ENCODE measurements at places on chromosomes 3 and 15.

DNA sequence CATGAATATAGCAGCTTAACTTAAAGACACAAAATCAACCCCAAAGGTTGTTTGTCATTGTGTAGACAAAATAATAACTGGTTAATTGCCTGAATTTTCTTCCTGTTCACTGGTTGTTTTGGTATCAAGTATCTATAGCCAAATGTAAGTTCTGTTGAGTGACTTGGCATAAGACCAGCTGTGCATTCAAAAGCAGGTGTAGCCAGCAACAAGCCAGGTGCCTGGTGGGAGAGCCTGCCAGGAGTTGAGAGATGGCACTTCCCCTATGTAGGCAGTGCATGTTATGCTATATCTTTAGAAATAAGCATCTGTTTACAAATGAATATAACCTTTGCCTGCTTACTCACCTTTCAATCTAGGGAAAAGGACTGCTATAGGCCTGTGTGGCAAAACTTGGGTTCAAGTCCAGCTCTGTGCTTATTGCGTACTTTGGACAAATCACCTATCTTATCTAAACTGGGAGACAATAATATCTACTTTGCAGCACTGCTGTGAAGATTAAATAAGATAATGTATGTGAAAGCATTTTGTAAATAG, 84.9 kb upstream of the TBL1XR1 start:
- DNase-seq, result peak; percentile 95

DNA sequence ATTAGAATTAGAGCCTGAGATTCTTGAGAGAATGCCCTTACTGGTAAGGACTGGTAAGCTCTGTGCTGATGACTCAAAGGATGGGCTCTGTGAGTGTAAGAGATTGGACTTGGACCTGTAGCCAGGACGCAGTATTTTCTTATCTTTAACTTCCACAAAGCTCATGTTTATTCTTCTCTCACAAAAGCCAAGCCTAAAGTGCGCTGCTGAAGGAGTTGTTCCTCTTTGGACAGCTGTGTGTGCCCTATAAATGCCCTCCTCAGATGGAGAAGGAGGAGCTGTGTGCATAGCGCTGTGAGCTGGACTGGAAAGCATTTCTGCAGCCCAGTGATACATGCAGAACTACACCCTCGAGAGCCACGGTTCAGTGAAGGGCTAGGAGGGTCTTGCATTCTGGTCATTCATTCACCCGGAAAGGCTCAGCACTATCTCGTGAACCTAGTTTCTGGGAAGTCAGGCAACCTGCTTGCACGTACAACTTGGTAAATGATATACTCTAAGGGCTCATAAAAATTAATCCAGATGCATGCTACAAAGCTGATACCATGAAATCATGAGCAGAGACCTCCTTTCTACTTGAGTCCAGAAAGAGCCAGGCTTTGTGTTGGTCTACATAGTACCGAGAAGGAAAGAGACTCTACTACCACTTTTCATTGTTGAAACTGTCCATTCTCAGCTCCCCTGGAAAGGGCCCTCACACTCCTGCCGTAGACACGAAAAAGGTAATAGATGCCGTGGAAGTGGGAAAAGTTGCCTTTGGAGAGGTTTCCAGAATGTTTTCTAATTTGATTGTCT, 103.0 kb upstream of the TBL1XR1 start:
- no peak for DNase-seq

GRCh38 chr15:36066757-36067156, 512.7 kb upstream of the CDIN1 start:
- no peak for DNase-seq

DNA sequence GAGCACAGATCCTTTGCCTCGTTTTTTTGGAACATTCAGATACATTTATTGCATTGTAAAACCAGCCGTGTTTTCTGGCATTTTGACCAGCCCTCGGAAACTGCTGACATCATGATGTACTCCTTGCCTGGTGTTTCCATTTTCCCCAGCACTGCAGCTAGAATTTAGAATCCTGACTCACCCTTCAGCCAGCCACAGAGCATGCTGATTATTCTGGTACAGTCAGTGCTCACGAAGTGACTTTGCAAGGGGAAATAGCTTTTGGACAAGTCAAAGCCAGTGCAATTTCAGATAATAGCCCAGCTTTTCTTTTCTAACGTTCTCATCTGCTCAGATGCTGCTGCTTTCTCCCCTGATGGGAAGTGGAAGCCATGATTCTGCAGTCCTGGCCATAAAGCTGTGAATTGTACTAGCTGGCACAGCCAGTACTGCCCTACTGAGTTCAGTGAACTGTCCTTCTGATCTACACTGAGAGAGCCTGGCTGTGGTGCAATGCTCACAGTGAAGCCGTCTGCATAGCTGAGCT, 12.1 kb upstream of the CNBP start:
- no peak for DNase-seq

- DNase-seq, result peak; percentile 67
Measured at GRCh38 chr3:143644370-143645089, 203.7 kb downstream of the SLC9A9 start.

GRCh38 chr15:70703096-70703878, 60.1 kb downstream of the UACA start:
- no peak for DNase-seq

DNA sequence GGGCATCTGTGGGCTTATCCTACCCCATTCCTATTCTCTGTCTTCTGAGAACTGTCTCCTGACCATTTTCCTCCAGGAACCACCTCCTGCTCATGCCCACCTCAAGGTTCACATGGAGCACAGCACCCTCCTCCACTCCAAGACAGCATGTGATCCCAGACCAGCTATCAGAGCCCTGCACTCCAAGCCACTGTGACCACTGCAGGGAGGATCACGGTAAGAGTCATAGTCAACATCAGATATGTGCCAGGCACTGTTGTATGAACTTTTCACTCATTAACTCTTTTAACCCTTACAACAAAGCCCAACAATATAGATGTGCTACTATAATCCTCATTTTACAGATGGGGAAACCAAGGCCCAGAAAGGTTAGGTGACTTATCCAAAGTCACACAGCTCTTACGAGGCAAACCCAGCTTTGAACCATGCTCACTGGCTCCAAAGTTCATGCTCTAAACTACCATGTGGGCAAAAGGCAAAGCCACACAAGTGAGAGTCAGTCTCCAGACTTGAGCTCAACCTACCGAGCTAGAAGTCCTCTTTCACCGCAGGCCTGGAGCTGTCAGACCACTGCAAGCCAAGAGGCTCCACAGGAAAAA, 115.1 kb upstream of the IQSEC1 start:
- no peak for DNase-seq

GRCh38 chr3:94875149-94875548, 812.3 kb downstream of the NSUN3 start:
- no peak for DNase-seq

- DNase-seq, result no peak
Measured at GRCh38 chr15:95857758-95858157, 472.7 kb upstream of the NR2F2 start.

DNA sequence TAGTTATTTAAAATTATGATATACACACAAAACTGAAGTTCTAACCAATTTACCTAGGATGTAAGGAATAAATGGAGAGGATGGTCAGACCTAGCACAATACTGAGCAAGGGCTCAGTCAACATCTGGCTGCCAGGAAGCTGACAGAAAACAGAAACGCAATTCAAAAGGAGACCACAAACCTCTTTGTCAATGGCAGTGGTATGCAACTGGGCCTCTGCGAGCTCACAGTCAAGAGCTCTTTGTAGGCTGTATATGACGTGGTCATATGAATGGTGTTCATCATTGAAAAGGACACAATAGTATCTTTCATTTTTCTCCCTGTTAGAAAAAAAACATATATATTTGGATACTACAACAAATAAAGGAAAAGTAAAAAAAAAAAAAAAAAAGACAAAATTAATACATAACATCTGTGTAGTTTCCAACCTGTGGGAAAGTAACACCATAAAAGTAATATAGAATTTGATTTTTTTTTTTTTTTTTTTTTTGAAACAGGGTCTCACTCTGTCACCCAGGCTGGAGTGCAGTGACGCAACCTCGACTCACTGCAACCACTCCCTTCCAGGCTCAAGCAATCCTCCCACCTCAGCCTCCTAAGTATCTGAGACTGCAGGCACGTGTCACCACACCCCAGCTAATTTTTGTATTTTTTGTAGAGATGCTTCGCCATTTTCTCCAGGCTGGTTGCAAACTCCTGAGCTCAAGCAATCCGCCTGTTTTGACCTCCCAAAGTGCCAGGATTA, 37.9 kb downstream of the UBR1 start:
- no peak for DNase-seq

DNA sequence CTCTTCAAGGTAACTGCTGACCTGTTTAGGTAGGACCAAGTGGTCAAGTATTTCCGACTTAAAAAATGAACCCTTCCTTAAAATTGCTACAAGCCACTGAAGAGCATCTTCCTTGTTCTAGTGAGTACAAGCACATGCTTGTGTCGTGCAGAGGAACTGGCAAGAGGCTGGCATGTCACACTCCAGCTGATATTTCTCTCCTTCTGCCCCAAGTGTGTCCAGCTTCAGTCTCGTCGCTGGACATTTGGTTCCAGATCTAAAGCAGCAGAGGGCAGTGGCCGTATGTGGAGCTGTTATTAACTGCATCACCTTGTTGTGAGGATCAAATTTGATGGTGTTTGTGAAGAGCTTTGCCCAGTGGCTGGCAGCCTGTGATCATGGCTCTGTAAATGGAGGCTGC, 10.0 kb downstream of the RBP2 start:
- DNase-seq, result no peak

DNA sequence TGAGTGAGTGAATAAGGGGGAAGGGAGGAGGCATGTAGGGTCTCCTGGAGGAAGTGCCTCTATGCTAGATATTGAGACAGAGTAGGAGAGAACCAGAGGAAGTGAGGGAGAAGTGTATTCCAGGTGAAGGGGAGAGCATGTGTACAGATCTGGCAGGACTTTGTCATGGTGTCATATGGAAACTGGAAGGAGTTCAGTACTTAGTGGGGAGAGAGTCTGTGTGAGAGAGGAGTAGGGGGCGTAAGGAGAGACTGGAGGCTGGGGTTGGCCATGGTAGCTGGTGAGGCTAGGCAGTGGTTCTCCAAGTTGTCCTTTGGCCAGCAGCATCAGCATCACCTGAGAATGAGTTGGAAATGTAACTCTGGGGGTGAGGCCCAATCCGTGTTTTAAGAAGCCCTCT, 29.6 kb upstream of the EPHB1 start:
- no peak for DNase-seq

DNA sequence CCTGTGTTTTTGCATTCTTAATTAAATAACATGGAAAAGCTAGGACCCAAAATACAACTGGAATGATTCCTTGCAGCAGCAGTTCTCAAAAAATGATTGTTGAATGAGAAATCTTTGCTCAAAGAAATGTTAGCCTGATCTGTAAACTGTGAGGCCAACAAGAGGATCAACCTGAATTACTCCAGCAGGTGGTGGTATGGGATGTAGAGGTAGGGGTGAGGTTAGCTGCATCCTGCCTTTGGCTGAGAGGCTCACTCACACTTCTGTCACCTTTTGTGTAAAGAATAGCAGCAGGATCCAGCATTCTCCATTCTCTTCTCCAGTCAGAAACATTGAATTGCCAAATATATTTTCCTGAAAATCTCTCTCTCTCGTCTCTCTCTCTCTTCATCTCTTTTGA, 26.5 kb upstream of the FAM98B start:
- no peak for DNase-seq

GRCh38 chr3:48112813-48113212, 75.4 kb downstream of the CDC25A start:
- DNase-seq, result peak; percentile 35

DNA sequence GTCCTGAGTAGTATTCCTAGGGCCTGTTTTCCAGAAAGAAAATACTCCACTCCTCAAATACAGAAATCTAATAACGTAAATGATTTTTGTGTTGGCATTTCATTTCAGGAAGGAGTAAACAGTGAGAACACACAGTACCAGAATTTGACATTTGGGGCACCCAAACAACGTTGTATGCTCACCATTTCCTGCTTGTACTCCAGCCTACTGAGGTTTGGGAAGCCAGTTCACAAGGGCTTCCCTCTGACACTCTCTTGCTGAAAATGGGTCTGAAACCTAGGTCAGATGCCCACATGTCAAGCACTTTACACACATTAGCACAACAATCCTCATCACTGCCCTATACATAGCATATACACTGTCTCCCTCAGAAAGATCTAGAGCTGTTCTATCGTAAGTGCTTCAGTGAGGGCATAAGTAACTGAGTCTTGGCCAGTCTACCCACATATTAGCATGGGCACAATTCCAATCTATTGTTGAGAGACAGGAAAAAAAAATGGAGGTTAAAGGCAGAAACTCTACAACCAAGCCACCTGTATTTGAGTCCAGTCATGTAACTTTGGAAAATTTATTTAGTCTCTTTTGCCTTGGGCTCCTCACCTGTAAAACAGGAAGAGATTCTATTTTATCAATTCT, 43.5 kb upstream of the RSL24D1 start:
- no peak for DNase-seq

GRCh38 chr15:100880897-100881242, 1.2 kb downstream of the ALDH1A3 start:
- no peak for DNase-seq

- DNase-seq, result no peak
Measured at GRCh38 chr3:195896361-195897080, 11.8 kb downstream of the TNK2 start.

- no peak for DNase-seq
Measured at GRCh38 chr15:56735589-56735988, 2.3 kb upstream of the ZNF280D start.

DNA sequence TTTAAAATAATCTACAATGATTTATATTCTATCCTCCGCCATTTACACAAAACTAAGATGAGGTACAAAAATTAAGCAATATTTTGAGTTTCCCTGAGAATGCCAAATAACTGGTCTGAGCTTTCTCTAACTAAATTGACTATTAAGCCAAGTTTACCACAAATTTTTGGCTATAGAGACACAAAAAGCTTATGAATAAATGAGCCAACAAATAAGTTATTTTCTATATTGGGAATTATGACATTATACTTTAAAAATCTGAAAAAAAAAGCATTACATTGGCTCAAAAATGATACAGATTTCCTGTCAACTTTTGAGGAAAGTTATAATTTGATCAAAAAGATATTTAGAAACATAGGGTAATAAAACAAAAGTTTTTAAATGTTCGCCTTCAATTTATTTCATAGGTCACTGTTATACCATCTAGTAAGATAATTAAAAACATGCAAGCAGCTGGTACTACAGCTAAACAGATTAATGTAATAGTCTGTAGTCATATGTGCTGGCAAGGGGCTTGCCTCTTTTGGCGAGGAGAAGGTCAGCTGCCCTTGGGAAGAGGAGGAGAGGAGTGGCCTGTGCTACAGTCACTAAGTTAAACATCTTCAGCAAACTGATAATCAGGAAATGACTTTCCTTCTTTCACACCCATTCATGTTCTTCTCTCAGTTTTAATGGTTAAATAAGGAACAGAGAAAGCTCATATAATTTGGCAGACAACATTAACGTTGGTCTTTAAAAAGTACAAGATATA, 318.5 kb downstream of the TBC1D5 start:
- no peak for DNase-seq

GRCh38 chr15:57138349-57138788, 219.9 kb downstream of the TCF12 start:
- DNase-seq, result peak; percentile 1

Data from NCI-H2107 (cell line).